ENCODE measurements at places on chromosomes 2 and 18.
A peak's percentile ranks its signal among the peaks of the same experiment; 100 is the strongest.

DNA sequence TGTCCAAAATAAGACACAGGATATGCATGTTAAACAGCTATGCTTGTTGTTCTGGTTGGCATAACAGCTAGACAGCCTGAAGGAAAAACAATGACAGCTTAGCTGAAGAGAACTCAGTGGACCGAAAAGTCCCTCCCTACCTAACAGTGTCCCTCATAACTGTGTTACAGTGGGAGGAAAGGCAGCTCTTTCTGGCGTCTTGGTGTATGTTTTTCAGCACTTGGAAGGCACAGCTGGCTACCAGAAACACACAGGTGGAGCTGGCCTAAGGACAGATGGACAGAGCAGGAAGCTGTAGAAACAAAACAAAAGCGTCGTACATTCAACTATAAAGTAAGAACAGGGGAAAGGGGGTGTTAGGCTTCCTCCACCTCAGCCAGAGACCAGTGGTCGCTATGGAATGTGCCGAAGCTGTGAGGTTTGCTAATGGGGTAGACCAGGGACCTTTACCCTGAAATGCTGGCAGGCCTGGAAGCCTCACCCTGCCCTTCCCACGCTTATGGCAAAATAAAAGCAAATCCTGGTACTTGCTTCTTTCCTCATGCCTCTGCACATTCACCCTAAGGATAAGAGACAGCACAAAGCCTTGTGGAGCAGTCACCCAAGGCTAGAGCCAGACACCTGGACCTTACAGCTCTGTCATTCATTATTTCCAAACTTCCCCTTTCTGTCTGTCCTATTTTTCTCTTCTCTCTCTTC is 103.5 kb upstream of the TRIB2 start:
- DNase-seq, result no peak

GRCh38 chr18:4357579-4357978 is 97.5 kb downstream of the DLGAP1 start:
- DNase-seq, result no peak

- DNase-seq, result no peak
Measured at GRCh38 chr2:163324677-163325076, 411.1 kb downstream of the FIGN start.

DNA sequence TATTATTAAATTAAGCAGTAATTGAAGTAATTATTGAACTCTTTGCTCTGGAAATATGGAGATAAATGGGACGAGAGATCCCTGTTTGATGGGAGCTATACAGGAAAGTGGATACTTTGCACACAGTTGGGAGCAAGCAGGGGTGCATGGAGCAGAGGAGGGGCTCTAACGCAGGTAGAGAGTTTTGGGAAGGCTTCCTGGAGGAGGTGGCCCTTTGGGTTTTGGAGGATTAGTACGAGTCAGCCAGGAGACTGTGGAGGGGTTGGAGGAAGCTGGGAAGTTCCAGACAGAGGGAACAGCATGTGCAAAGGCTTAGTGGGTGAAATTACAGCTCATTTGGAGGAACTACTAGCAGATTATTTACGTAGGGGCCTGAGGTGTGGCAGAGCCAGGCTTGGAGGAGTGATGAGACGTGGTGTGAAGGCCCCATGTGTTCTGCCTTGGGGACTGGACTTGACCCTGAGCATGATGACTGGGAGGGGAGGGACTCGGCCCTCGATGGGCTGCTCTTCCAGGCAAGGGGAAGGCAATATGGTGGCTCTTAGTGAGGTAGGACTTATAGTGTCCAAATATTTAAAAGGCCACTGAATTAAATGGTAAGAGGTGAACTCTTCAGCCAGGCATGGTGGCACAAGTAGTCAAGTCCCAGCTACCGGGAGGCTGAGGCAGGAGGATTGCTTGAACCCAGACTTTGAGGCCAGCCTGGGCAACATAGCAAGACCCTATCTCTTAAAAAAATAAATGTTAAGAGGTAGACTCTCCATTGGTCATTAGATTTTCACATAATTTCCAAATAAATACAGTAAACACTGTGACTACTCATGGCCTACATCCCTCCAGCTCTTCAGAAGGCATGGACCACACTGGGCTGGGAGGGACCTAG is 30.2 kb downstream of the GREB1 start:
- DNase-seq, result no peak

GRCh38 chr2:175439416-175439815 is 257.9 kb upstream of the ATP5MC3 start:
- DNase-seq, result no peak

DNA sequence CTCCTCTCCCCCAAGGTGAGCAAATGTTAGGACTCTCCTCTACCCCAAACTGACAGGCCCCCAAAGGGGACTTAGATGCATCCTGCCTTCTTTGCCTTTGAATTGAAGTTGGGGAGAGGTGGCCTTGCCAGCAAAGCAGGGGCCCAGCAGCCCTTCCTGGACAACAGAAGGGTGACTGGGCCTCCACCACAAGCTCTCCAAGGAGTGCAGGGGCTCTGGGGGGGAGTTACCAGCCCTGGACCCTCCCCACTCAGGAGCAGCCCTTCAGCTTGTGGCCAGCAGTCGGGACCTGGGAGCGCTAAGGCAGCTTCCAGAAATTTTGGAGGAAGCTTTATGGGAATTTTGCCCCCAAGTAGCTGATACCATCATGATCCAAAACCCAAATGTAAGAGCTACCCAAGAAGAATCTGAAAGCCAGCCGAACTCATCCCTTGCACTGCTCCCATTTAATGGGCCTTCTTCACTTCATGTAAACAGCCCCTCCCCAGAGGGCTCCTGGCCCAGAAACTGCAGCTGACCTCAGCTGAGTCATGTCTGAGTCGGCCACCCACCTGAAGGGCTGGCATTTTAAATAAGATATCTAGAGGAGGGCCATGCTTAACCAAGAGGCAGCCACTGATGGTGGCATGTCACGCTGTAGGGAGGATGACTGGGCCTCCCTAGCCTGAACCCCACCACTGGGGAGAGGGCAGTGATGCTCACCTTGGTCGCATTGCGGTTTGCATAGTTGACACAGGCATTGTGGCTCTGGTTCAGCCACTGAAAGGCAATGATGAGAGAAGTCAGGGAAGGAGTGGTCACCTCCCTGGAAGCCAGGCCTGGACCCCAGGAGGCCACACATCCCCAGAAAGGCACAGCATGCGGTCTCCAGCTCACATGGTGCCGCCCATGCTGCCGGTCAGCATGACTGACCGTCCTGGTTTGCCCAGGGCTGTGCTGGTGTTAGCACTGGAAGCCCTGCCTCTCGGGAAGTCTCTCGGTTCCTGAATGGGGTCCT is 71.5 kb downstream of the SFXN5 start:
- DNase-seq, result no peak

DNA sequence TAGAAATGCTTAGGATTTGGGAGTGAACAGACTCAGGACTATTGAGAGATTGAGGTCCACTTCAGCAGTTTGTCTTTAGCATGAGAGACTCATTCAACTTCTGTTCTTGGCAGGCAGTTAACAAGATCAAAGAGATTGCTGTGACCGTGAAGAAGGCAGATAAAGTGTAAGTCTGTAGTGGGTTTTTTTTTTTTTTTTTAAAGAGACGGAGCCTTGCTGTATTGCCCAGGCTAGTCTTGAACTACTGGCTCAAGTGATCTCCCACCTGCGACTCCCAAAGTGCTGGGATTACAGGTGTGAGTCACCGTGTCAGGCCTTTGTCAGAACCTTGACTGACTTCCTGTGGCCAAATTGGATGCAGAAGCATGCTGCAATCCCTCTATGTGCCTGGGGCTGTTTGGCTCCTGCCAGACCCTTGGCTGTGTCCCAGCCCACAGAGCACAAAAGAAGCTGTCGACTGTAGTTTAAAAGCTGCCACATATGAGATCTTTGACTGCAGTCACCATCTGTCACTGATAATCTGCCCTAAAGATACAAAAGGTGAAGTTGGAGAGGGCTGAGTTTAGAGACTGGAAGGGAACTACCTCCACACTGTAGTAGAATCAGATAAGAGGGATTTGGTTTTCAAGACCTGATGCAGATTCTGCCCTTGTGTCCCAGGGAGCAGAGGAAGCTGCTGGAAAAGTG is 9.9 kb downstream of the CCT7 start:
- DNase-seq, result no peak

GRCh38 chr2:177348733-177349693 is 43.6 kb upstream of the AGPS start:
- DNase-seq, result no peak

- no peak for DNase-seq
Measured at GRCh38 chr2:36427790-36428243, 72.2 kb downstream of the CRIM1 start.

GRCh38 chr18:29892960-29893558 is 1149.5 kb downstream of the DSC3 start:
- DNase-seq, result no peak

DNA sequence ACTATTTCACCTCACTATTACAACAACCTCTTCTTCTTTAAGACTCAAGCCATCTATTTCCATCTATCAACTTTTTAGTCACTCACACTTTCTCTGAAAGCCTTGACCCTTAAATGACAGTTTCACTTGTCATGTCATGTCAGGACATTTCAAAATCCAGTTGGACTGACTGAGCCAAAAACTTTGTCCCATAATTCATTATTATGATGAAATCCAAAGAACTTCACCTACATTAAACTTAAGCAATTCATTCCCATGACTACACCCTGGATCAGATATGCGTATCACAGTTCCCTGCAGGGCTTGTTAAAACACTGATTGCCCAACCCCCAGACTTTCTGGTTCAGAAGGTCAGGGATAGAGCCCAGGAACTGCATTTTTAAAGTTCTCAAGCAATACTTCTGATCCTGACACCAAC is 26.5 kb downstream of the LDAH start:
- DNase-seq, result no peak

GRCh38 chr2:210287301-210287700 is 27.7 kb downstream of the MYL1 start:
- no peak for DNase-seq

DNA sequence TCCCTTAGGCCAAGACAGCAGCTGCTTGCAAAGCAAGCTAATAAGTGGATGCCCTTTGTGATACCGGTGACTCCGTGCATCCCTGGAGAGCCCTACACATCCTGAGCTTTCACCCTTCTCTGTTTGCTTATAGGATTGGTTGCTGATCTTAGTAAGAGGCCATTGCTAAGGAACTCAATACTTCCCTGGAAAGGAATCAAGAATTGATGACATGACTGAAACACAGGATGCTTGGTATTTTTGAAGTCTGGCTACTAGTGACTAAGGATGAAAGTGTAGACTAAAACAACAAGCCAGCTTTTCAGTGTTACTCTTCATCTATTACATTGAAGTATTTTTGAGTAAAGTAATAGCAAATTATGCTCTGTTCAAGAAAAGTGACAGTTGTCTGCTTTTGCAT is 123.0 kb upstream of the SERPINE2 start:
- peak; percentile 14 for DNase-seq

GRCh38 chr2:113822087-113822815 is 65.8 kb upstream of the SLC35F5 start:
- DNase-seq, result no peak

All from activated CD4-positive, alpha-beta T cell treated with anti-CD3 and anti-CD28 coated beads, Interleukin-10, Interleukin-2, amounts not matched to agents 100 ng/mL and 50 ng/mL, durations not matched to agents 16 hours and 8 hours (primary cell).